ENCODE measurements at places on chromosomes 7 and 10.

DNA sequence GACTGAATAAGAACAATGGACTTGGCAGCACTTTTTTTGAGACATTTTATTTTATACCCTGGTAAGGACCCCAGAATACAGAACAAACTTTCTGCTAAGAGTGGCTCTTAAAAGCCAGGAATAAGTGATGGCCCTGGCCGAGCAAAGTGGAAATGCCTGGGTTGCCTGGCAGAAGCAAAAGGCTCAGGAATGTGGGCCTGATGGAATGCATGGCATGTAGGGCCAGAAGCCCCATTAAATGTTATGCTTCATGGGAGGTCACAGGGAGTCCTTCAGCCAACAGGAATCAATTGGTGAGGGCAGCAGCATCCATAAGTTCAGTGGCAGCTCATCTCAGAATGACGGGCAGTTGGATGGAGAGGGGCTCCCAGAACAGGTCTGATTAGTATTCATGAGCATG is 301.5 kb upstream of the CACNA2D1 start:
- no peak for DNase-seq

DNA sequence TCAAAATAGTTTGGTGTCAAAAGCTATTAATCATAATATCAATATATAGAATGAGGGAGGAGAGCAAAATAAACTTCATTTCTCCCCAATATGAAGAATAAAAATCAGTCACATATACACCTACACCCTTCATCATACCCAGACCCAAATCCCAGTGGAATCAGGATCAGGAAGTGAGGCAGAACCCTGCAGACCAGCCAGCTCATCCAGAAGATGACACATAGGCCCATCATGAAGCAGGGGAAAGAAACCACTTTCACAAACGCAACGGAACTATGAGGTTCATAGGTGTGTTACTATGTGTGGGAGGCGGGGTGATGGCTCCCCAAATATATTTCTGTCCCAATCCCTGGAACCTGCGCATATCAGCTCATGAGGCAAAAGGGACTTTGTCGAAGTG is 89.0 kb downstream of the RSU1 start:
- no peak for DNase-seq

DNA sequence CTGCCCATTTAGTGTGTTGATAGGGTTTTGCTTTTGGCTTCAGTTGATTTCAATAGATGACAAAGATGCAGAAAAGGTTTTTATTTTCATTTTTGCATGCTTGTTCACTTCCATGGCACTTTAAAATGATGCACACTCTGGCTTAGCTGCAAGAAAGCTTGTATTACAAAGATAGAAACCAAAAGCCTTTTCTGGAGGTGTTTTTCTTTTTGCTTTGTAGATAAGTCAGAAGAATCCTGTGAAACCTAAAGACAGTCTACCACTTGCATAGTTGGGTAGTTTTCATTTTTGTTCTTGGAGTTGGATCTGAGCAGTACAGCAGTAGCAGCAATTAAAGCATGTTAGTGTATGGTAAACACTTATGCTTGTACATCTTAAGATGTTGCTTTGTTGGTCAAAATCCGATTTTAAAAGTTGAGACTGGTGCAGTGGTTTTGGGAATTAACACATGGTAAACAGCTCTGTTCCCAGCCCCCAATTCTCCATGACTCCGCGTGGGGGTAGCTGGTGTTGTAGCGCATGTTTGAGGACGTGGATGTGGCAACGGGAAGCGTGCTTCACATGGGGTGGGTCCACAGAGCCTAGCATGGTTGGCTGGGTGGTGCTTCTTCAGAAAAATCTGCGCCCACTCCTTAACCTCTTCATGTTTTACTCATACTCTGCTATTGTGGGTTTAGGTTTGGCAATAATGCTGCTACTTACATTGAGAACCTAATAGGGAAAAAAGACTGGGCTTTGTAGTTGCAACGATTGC is 19.8 kb downstream of the CCNY start:
- DNase-seq: no peak

GRCh38 chr10:86876748-86877147 is 80.7 kb downstream of the MMRN2 start:
- no peak for DNase-seq

DNA sequence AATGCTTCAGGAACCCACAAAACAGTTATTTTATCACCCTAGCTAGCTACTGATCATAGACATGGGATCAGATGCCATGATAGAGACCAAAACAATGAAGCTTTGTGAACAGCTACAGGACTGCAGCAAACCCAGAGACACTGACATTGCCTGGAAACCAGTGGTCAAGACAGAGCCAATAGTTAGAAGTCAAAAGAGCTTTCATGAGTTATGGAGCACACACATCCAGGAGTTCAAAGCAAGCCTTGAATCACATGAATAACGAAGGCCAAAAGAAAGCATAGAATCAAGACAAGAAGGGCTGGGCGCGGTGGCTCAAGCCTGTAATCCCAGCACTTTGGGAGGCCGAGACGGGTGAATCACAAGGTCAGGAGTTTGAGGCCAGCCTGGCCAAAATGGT is 34.5 kb upstream of the GSAP start:
- DNase-seq: no peak

- DNase-seq: no peak
These were observed 3.0 kb downstream of the KMT2E start for GRCh38 chr7:105016709-105017656.

GRCh38 chr10:14613588-14613920 is 161.1 kb downstream of the FAM107B start:
- DNase-seq: no peak

- no peak for DNase-seq
These were observed 95.2 kb downstream of the VOPP1 start for GRCh38 chr7:55476852-55477780.

GRCh38 chr10:71957546-71958275 is 6.5 kb upstream of the CHST3 start:
- DNase-seq: no peak

- DNase-seq: no peak
These were observed 454.7 kb upstream of the FOXK1 start for GRCh38 chr7:4227105-4228010.

DNA sequence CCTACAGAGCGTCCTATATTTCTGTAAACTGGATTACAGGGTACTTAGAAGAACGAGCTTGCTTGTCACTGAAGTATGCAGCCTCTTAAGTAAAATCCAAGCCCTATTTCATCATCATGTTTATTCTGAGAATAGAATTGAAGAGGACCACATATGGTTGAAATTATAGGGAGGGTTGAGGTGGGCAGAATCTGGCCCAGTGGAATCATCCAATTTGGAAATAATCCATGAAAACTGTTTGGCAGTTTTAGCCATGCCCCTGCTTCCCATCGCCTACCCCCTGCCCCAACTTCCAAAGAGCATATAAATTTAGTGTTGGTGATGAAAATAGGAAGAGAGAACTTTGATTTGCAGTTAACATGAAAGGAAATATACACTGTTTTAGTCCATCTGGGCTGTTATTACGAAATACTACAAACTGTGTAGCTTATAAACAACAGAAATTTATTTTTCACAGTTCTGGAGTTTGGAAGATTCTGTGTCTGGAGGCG is 150.4 kb downstream of the PRKG1 start:
- DNase-seq: no peak

DNA sequence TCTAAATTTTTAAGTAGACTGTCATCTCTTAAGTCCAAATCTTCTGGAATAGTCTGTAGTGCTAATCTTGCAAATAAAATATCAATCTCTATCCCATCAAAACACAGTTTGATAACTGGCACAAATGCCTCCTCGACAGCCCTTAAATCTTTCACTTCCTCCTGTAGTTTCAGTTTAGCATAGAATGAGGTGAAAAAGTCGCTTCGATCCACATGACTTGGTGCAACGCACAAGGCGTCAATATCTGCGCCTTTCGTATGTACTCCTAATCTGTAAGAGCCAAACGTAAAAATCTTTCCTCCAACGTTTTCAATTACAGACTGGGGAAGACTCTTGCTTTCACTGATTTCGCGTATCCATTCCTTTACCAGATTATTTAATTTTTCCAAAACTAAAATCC is 603 bp downstream of the PAPOLB start:
- DNase-seq: no peak

GRCh38 chr7:200290-200689 is 7.9 kb downstream of the FAM20C start:
- DNase-seq: no peak

DNA sequence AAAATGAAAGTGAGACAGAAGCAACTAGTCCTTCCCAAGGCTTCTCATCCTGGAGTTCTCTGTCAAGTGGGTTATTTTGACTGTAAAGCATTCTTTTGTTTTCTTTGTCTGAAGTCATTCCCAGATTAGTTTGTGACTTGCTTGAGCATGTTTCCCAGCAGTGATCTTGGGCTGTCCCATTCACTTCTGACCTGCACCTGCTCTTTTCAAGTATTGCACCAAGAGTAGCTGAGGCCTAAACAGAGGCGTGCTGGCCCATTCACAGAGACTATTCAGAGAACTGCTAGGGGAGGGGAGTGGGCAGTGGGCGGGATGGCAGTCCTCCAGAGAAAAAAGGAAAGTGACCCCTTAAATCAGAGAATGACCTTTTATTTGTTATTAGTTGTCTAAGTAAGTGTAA is 61.3 kb downstream of the CACNA2D1 start:
- no peak for DNase-seq

All from smooth muscle cell of the brain vasculature (primary cell).